ENCODE measurements at places on chromosomes 2 and 18.

- DNase-seq, result no peak
These were observed 90.3 kb downstream of the PIK3C3 start for GRCh38 chr18:42045346-42045745.

DNA sequence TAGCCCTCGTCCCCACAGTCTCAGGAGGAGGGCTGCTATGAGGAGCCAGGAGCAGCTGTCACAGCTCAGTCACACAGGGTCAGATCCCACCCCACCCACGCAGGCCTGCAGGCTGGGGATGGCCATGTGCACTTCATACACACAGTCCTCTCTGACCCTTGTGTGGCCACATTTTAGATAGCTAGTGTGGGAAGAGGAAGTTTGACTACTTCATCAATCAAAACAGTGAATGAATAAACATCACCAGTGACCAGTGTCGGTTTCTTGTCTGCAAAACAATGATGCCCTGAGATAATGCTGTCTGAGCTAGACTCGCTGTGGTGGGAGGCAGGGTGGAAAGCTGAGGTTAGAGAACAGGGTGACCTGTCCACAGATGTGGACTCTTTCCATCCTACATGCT lies 107.1 kb downstream of the PIEZO2 start:
- DNase-seq, result no peak

GRCh38 chr2:9980520-9980919 lies 29.0 kb downstream of the GRHL1 start:
- DNase-seq, result no peak

- DNase-seq, result no peak
These were observed 94.0 kb downstream of the PLA2R1 start for GRCh38 chr2:159968279-159968900.

- no peak for DNase-seq
These were observed 191.2 kb upstream of the TPO start for GRCh38 chr2:1222056-1222455.

- no peak for DNase-seq
These were observed 12.5 kb downstream of the SDC1 start for GRCh38 chr2:20212459-20212870.

Measured in aorta (tissue), 5 donors.